Epithelial cell of alveolus of lung (primary cell): ENCODE measurements at places on chromosomes 5 and 9. TPM values are rescaled to one million over a fixed set of nuclear protein-coding genes. Genes with fewer than 3 reads are reported as not detected.

Gene GAS1
- 8.5 and 16.1 TPM in 2 replicates for total RNA-seq

Gene STARD4
- total RNA-seq, result 34.1 and 79.5 TPM in 2 replicates

Gene TAF11L9
- not detected in 2 replicates for total RNA-seq

Gene IRX2
- 0.64 and 1.9 TPM in 2 replicates for total RNA-seq

Gene WDR38
- not detected in 2 replicates for total RNA-seq

Gene TAF11L5
- not detected in 2 replicates for total RNA-seq

Gene PCDHA7
- under 0.01 TPM in 1 of 2 replicates, not detected in the other for total RNA-seq

Gene ADGRV1
- 0.13 and 0.32 TPM in 2 replicates for total RNA-seq

Gene FCN2
- not detected in 2 replicates for total RNA-seq

Gene NME5
- 1.4 and 1.7 TPM in 2 replicates for total RNA-seq

Gene EIF4E1B
- not detected in 2 replicates for total RNA-seq

Gene LMNB1
- total RNA-seq, result 57.3 and 86.6 TPM in 2 replicates

Gene PCDHB14
- total RNA-seq, result 1.4 TPM in 1 of 2 replicates, not detected in the other

Gene KCNV2
- total RNA-seq, result not detected in 2 replicates

Gene SOHLH1
- not detected in 2 replicates for total RNA-seq

Gene NSD1
- total RNA-seq, result 22.8 and 24.0 TPM in 2 replicates

Gene IL7R
- 0.48 and 19.7 TPM in 2 replicates for total RNA-seq

Gene ALDOB
- not detected in 2 replicates for total RNA-seq

Gene HCN1
- total RNA-seq, result not detected in 2 replicates

Gene SYK
- under 0.01 and 0.16 TPM in 2 replicates for total RNA-seq

Gene PCDHB16
- total RNA-seq, result 0.08 and 0.13 TPM in 2 replicates

Gene PAIP2
- 53.4 and 88.9 TPM in 2 replicates for total RNA-seq

Gene CDH6
- total RNA-seq, result 3.4 and 12.3 TPM in 2 replicates

Gene IPO11
- total RNA-seq, result 11.7 and 17.8 TPM in 2 replicates

Gene NUTM2G
- not detected in 2 replicates for total RNA-seq

Gene TMC1
- total RNA-seq, result not detected in 2 replicates

Gene SPATA6L
- total RNA-seq, result 0.26 TPM in 1 of 2 replicates, not detected in the other

Gene SPATA31E1
- not detected in 2 replicates for total RNA-seq

Gene FGF1
- 2.5 TPM in 1 of 2 replicates, not detected in the other for total RNA-seq

Gene CFAP90
- 0.13 TPM in 1 of 2 replicates, not detected in the other for total RNA-seq

Gene OR1Q1
- not detected in 2 replicates for total RNA-seq

Gene ZNF879
- 2.1 and 3.9 TPM in 2 replicates for total RNA-seq

Gene NTRK2
- not detected in 2 replicates for total RNA-seq

Gene MGAT4B
- total RNA-seq, result 119 and 215 TPM in 2 replicates

Gene SPEF2
- total RNA-seq, result 1.8 and 5.4 TPM in 2 replicates

Gene MAP1B
- 58.9 and 234 TPM in 2 replicates for total RNA-seq

Gene IL17B
- total RNA-seq, result 0.80 and 1.2 TPM in 2 replicates
